ENCODE measurements at places on chromosomes 1 and 21. TPM values are rescaled to one million over a fixed set of nuclear protein-coding genes. Genes with fewer than 3 reads are reported as not detected.

The CYP4X1 gene
- 1.1 TPM for total RNA-seq

GRCh38 chr1:117034791-117035290 lies 25.3 kb upstream of the TTF2 start:
- H3K27ac ChIP-seq = no peak overlapping the region
- H3K4me3 ChIP-seq = no peak overlapping the region

DNA sequence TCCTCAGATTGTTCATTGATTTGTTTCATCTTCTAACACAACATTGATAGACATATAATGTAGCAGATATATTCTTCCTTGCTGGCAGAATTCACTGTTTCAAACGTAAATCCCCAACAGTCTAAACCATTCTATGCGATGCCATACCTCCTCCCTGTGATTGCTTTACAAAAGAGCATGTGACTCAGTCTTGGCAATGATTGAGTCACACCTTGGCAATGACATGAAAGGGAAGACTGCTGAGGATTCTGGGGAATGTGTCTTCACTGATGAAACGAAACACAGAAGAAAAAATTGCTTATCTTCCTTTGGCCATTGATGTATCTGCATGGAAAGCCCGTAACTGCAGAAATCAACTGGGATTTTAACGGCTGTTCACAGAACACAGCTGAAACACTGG lies 409.6 kb upstream of the ZRANB2 start:
- H3K4me1 ChIP-seq = no peaks in the 10 kb centered on the region
- no peak overlapping the region for H3K4me3 ChIP-seq
- no peak for DNase-seq

DNA sequence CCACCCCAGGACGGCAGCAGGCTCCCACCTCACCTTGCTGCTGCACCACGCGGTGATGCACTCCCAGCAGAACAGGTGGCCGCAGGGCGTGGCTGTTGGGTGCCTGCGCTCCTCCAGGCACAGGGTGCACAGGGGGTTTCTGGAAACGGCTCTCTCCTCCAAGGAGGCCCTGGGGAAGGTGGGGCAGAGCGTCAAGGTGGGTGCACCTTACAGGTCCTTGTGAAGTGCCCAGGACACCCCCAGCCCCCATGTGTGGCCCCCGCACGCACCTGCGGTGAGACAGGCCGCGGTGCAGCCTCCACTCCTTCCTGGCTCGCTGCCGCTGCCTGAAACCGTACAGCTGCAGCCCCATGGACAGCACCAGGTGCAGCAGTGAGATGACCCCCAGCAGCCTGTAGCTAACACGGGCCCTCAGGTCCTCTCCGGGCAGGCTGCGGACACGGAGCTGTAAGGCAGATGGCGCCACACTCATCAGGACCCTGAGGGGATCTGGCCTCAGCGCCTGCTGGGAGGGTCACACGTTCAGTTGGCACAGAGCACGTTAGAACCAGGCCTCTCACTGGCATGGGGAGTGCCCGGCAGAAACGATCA lies 5.8 kb downstream of the PEX10 start:
- peaks cover 85% of the 10 kb centered on the region for H3K36me3 ChIP-seq
- H3K27me3 ChIP-seq = no peaks in the 10 kb centered on the region
- H3K4me1 ChIP-seq = peaks cover 8% of the 10 kb centered on the region
- H3K27ac ChIP-seq = no peak overlapping the region
- DNase-seq = no peak

DNA sequence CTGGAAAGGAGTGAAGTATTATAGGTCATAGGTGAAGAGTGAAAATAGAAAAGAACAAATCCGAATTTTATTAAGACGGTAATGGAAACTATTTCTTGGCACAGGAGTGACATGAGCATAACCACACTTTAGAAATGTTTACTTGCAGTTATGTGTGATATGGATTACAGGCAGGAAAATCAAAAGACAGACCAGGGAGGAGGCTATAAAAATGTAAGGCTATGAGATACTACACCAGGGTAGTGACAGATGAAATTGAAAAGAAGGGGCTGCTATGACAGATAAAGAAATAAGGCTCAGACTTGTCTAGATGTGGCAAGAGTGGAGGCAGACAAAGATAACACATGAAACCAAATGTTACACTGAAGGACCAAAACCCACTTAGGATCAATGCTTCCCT lies 31.7 kb downstream of the GPATCH2 start:
- H3K36me3 ChIP-seq = peaks cover 6% of the 10 kb centered on the region
- no peaks in the 10 kb centered on the region for H3K27me3 ChIP-seq
- no peak overlapping the region for H3K4me3 ChIP-seq
- H3K27ac ChIP-seq = no peak overlapping the region
- DNase-seq = no peak

- no peaks in the 10 kb centered on the region for H3K36me3 ChIP-seq
- no peaks in the 10 kb centered on the region for H3K27me3 ChIP-seq
- no peak overlapping the region for H3K4me3 ChIP-seq
- H3K4me1 ChIP-seq = peaks cover 35% of the 10 kb centered on the region
Observed at GRCh38 chr1:54542962-54543539, 5.0 kb upstream of the ACOT11 start.

- DNase-seq = no peak
- H3K27ac ChIP-seq = no peak overlapping the region
- H3K4me3 ChIP-seq = no peak overlapping the region
- H3K36me3 ChIP-seq = no peaks in the 10 kb centered on the region
Observed at GRCh38 chr1:191709215-191709614, 449.0 kb upstream of the RGS18 start.

The LIN9 gene
- total RNA-seq = 17.3 TPM

DNA sequence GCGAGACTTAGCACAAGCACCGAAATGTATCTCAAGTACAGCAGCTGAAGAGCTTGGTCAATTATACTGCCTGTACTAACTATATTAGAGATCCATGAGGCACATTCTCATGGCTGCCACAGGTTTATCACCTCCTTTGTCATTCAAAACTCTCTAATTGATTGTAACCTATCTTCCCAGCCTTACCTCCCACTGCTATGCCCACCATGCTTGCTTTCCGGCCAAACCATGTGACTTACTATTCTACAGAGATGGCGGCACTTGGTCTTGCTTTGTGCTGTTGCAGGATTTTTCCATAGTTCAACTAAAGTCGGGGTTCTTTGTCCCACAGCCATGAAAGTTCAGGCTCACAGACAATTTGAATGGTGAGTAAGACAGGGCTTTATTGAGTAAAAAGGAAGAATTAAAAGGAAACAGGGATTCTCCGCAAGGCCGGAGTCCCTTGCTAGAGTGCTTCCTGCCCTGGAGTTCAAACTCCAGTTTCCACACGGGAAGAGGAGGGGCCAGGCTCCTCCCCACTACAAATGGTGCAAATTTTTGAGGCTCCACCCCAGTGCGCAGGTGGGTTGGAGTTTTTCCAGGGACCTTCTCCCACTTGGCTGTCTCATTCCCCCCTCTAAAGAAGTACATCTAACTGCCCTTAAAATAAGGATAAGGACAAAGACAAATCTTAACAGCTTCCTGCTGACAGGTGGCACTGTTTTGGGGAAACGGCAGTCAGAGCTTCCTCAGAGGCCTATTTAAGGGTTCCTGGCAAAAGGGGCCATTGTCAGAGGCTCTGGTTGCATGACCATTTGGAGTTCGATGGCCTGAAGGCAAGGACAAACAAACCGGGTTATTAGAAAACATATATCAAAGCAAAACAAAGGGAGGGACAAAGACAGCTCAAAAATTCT lies 28.7 kb downstream of the FMO2 start:
- no peak overlapping the region for H3K4me3 ChIP-seq
- no peak overlapping the region for H3K27ac ChIP-seq
- H3K36me3 ChIP-seq = no peaks in the 10 kb centered on the region
